RCC 7860 (cell line): ENCODE measurements at places on chromosomes 11 and 22.

DNA sequence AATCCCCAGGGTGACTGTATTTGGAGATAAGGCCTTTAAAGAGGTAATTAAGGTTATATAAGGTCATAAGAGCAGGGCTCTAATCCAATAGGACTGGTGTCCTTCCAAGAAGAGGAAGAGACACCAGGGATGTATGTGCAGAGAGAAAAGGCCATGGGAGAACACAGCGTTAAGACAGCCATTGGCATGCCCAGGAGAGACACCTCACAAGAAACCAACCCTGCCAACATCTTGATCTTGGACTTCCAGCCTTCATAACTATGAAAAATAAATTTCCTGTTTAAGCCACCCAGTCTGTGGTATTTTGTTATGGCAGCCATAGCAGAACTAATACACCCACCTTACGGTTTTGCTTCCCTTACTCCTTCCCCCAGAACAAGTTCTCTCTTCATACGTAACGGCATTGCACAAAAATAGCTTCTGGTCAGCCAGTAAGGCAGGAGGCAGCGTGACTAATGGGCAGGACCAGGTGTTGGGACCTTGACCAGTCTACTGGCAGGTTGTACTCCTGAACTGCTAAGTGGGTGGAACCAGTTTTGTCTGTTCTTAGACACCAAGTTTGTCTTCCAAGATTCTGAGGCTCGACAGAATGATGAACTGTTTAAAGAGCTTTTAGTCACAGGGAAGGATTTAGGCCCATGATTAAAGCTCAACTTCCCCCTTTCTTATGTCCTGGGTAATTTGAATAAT is 31.9 kb upstream of the UPB1 start:
- DNase-seq: no peak

DNA sequence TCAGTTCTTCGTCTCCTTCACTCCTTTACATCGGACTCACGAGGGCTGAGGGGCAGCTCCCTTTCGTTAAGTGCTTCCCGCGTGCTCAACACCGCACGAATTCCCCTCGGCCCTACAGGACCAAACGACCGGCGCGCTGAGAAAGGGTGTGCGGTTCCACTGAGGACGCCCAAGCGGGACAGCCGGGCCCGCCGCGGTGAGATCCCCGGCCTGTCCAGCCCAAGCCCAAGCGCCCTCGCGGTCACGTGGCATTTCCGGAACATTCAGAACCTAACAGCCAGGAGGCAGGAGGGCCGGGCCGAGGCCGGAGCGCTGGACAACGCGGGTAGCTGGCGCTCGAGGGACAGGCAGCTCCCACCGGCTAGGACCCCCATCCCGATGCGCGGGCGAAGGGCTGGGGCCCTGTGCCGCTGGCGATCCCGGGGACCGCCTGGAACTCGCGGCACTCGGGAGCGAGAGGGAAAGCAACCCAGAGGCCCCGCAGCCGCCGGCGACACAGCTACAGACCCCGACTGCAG is 737 bp upstream of the STIP1 start:
- no peak for DNase-seq

- no peak for DNase-seq
Observed at GRCh38 chr11:28140689-28141455, 32.7 kb downstream of the METTL15 start.

DNA sequence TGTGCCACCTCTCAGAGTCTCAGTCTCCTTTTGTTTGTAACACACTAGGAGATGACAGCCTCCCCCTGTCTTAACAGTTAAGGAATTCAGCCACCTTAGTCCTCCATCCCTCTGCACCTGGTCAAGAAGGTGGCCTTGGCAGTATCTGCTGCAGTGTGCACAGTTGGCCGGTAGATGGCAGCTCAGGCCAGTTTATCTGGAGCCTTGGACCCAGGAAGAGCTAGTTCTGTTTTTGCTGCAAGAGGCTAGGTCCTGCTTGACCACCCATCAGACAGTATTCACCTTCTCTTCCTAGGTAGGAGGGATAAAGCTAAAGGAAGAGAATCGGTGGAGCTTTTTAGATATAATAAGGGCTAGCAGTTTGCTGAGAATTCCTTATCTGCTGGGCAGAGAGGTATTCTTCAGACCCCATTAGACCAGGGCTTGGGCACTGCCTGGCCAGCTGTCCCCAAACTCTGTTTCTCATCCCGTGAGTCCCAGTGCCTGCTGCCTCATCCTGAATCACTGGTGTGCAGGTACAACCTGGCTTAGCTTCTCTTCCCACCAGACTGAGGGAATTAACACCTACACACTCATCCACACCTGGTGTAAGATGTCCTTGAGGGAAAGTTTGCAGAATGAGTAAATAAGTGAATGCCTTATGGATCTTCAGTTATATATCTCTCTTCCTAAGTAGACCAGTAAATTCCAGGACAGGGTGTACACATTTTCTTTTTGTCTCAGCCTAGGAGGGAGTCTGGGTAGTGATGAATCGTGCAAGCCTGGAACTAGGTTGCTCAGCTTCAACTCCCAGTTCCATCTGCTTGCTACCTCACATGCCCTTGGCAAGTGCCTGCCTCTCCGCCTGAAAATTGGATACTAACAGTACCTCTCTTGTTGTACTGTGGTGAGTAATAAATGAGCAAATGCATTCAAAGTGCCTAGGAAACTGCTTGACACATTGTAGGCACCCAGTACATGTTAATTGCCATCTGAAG is 70.8 kb upstream of the NARS2 start:
- DNase-seq: peak; percentile 64

- DNase-seq: peak; percentile 55
Observed at GRCh38 chr11:102390667-102391465, 43.9 kb downstream of the BIRC2 start.

- no peak for DNase-seq
Observed at GRCh38 chr11:86461892-86462291, 87.2 kb downstream of the CCDC81 start.

DNA sequence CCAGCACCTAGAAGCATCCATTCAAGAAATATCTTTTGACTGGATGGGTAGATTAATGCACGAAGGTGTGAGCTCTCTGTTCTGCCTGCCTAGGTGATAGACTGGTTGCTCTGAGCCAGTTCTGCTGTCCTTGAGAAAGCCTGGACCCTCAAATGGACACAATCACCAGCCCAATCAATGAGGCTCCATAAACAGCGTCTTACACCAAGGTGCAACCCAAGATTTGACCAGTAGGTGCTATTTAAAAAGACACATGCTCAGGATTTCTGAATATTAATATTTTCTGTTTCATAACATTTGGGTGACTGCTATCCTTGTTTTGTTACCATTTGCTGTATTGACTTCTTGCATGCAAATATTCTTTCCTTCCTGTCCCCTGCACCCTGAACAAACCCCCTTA is 39.0 kb downstream of the PAMR1 start:
- no peak for DNase-seq

GRCh38 chr22:39207141-39208012 is 37.4 kb downstream of the PDGFB start:
- DNase-seq: no peak

GRCh38 chr11:120344302-120345004 is 8.2 kb downstream of the ARHGEF12 start:
- peak; percentile 68 for DNase-seq

GRCh38 chr22:46706060-46706459 is 32.0 kb downstream of the CERK start:
- no peak for DNase-seq

DNA sequence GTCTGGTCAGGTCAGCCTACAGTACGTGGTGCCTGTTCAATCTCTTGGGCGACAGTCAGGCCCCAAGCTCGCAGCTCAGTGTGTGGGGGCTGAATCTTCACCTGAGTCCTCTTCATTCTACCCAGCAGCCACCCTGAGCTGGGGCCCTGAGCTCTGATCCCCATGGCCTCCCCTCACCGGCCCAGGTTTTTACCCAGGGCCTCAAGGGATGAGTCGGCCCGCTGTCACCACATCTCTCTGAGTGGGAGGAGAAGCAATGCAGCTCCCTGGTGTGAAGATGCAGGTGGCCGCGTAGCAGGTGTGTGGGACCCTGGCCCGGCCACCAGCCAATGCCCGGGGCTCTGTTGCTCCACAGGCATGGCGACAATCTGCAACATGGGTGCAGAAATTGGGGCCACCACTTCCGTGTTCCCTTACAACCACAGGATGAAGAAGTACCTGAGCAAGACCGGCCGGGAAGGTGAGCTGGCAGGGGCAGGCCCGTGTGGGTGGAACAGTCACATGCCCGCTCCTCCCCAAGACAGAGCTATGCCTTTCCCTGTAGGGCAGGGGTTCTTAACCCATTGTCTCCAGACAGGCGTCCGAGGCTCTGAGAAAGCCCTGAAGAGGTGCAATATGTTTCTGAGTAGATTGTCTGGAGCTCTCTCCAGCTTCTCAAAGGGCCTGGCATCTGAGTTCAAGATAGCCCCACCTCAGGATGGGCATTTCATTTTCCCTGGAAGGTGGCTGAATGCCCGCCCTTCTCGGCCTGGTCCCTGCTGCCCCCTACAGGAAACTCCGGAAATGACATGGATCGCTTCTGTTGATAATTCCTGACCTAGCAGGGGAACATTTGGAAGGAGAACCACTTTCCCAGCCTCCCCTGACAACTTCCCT is 26.9 kb downstream of the POLR3H start:
- DNase-seq: peak; percentile 28
